Stimulated activated CD8-positive, alpha-beta memory T cell treated with anti-CD3 and anti-CD28 coated beads, Interleukin-15, amount 100 ng/mL, for 4 hours (primary cell): ENCODE measurements at places on chromosomes 12 and 14.

DNA sequence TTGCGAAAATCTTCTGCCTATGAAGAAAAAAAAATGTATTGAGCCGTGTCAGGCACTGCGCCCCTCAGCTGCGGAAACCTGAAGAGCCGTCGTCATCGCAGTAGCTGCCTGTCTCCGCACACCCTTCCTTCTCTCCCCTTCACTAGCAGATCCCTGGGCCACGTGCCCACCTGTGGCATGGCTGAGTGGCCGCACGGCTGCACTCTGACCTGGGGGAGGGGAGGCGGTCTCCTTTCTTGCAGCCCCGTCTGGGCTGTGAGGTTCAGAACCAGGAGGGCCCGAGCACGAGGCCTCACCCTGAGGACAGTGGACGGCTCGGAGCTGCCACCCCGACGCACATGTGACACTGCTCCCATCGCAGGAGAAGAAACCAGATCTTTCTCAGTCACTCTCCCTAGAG, 24.9 kb downstream of the PGAM5 start:
- no peak for DNase-seq

DNA sequence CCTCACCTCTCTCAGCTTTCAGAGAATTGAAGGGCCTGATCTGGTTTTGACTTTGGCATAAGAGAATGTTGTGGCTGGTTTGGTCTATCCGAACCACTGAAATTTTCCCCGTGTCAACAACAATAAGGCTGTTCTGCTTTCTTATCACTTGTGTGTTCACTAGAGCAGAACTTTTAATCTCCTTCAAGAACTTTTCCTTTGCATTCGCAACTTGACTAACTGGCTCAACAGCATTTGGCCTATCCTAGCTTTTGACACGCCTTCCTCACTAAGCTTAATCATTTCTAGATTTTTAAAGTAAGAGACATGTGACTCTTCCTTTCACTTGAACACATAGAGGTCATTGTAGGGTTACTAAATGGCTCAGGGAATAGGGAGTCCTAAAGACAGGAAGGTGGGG, 25.9 kb upstream of the EDDM3A start:
- DNase-seq: no peak

GRCh38 chr12:124620606-124621295, 53.3 kb upstream of the NCOR2 start:
- no peak for DNase-seq

- DNase-seq: no peak
Measured at GRCh38 chr12:117080661-117081144, 18.5 kb downstream of the TESC start.

DNA sequence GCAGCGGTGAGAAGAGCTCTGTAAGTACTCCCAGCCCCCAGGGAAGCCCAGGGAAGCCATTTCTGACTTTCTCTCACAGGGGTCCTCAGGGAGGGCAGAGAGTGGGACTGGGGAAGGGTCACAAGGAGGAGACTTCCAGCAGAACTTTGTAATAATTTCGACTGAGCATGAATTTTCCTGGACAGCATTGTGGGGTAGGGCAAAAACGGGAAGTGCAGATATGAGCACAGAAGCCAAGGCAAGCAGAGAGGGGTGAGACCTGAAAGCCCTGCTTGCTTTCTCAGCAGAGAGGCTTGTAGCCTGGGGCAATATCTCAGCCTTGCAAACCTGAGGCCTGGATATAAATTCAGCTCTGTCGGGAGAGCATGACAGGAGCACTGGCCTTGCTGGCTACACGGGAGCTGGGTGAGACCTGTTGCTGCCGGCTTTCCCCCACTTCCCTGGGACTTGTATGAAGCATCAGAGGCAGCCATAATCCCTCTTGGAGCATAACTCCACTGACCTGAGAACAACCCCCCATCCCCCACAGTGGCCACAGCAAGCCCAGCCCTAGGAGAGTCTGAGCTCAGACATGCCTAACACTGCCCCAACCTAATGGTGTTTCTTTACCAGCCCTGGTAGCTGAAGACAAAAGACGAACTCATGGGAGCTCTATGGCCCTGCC, 9.8 kb upstream of the IQSEC3 start:
- DNase-seq: no peak

- DNase-seq: no peak
Measured at GRCh38 chr14:35193161-35193560, 70.8 kb downstream of the PRORP start.

DNA sequence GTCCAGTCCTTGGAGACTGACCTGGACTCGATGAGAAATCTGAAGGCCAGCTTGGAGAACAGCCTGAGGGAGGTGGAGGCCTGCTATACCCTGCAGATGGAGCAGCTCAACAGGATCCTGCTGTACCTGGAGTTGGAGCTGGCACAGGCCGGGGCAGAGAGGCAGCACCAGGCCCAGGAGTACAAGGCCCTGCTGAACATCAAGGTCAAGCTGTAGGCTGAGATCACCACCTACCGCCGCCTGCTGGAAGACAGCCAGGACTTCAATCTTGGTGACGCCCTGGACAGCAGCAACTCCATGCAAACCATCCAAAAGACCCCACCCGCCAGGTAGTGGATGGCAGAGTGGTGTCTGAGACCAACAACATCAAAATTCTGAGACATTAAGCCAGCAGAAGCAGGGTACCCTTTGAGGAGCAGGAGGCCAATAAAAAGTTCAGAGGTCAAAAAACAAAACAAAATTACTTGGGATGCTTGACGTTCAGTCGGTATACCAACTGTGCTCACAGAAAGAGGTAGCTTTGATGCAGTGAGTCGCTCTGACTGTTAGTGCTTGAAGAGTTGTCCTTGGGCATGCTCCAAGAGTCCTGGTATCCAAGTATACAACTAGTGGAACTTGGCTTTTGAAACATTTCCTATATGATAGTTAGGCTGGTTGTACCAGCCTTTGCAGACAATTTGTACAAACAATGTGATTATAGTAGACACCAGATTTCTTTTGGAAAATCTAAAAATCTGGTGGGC, 4.8 kb downstream of the MED6 start:
- no peak for DNase-seq

- DNase-seq: no peak
Measured at GRCh38 chr14:84202486-84202885, 1327.5 kb upstream of the FLRT2 start.

DNA sequence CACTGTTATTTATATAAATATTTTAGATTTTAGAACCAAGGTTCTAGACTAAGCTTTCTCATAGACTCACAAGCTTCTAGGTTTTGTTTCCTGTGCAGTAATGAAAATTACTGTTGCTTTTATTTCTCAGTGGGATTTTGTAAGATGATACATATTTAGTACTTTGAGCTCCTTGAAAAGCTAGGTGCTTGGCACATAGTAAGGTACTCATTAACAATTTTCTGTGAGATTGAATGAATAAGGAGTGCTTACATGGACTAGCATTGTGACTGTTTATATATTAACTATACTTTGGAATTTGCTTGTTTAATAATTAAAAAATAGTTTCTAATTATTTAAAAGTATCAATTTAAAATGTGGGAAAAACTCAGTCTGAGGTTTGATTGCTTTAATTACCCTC, 85.7 kb downstream of the MIA2 start:
- no peak for DNase-seq

DNA sequence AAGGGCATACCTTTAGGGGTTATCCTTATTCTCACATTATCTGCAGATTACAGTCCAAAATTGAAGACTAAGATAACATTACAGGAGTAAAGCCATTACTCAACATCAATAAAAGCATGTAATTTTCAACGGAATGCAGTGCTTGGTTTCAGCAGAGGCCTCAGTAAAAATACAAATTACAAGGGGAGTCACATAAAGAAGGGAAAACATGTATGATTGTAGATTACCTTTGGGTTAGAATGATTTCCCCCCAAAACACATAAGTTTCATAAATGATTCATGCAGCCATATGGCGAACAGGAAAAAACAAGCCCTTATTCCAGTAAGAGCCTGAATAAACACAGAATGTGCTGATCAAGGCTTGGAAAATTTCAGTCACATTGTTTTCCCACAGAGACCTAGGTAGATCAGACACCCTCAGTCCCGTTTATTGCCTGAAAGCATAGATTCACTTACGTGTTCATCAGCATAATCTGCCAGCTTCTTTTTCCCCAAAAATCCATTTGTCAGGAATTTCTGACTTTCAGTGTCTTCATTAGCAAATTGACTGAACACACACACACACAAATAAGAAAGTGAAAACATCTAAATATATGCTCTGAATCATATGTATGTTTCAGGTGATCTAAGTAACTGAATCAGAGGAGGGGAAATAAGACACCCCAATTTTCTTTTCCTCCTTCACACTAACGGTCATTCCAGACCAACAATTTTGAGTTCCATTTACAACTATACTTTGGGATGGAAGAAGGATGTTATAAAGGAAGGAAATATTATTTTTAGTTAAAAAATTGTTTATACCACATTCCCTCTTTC, 37.5 kb downstream of the SLC38A4 start:
- DNase-seq: no peak

GRCh38 chr12:120115692-120116440, 687 bp downstream of the RAB35 start:
- DNase-seq: no peak

GRCh38 chr12:124508381-124509079, 58.9 kb downstream of the NCOR2 start:
- DNase-seq: no peak

DNA sequence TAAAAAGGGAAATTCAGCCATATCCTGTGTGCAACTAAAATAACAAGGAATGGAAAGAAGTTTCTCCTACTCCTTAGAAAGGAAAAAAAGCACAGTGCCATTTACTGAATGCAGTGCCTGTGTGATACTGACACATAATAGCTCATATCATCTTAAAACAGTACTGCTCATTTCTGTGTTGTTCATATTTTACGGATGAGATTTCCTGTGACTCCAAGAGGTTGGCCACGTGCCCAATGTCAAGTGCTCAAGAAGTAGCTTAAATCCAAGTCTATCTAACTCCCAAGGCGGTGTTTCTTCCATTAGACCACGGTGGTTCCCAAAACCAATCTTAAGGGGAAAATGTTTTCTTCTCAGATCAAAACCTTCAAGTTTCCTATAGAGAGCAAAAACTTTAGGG, 20.0 kb downstream of the MAP3K9 start:
- DNase-seq: no peak

DNA sequence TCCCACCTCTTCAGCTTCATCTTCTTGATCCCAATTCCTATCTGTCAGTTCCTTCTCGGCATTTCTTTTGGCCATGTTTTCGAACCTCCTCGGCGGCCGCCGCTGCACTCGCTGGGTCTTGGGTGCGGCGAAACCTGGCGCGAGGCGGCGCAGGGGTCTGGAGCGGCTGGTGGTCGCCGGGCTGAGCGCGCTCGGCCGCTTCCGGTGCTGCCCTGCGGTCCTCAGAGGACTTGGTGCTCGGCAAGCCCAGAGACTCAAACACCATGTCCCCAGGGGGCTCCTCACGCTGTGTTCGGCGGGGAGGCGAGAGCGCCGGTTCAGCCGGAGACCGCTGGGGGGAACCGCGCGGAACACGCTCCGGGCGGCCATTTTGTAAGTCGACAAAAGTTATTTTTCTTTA, 51.8 kb downstream of the PPP1R36 start:
- DNase-seq: no peak

- DNase-seq: no peak
Measured at GRCh38 chr12:6228535-6229223, 28.5 kb downstream of the CD9 start.

- DNase-seq: no peak
Measured at GRCh38 chr12:29160230-29160629, 11.2 kb downstream of the FAR2 start.

DNA sequence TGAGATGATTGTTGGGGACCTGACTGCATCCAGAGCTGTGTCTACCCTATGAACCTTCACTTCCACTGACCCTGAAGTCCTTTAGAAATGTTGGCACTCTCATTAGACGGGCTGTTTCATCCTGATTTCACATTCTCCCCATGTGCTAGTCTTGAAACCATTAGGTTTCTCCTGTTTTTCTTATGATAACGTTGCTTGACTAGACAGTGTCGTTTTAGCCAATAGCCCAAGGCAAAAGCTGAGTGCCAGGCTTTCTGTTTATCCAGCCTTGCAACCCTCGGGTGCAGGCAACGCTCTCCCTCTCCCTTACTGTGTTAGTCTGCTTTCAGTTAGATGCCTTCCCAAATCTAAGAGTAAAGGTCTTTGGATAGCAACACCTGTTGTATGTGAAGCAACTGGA, 30.1 kb downstream of the DACT1 start:
- DNase-seq: no peak

DNA sequence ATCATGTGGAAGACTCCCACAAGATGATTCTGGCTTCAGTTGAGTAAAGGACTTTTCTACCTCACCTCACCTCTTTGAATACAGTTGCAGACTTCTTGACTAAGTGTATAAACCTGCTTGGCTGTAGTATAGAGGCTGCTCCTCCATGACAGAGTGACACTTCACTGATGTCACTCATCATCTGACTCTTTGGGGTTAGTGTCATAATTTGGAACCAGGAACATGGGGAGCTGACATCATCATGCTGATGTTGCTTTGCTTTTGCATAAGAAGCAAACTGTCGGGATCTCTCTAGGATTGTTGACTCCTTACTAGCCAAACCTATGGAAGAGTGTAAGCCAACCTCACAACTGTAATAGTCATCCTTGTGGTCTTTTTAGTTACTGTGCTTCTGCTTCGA, 75.2 kb upstream of the PDZRN4 start:
- no peak for DNase-seq

- DNase-seq: no peak
Measured at GRCh38 chr12:65667932-65668331, 156.4 kb upstream of the HMGA2 start.

DNA sequence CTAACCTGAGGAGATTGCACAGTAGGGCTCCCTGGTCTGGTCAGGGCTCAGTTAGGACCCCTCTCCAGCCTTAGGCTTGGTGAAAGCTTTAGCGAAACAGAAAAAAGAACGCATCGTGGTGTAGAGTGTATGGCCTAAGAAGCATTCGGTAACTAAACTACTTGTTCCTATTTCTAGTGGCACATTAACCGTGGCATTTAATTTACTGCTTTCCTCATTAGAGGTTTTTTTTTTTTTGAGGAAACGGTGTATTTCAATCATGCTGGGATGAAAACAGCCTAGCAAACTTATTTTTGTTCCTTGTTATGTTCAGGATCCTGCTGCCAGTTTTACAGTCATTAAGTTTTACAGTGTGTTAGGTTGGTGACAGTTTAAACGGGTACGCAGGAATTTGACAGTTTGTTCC, 518 bp upstream of the OSBPL8 start:
- DNase-seq: no peak

DNA sequence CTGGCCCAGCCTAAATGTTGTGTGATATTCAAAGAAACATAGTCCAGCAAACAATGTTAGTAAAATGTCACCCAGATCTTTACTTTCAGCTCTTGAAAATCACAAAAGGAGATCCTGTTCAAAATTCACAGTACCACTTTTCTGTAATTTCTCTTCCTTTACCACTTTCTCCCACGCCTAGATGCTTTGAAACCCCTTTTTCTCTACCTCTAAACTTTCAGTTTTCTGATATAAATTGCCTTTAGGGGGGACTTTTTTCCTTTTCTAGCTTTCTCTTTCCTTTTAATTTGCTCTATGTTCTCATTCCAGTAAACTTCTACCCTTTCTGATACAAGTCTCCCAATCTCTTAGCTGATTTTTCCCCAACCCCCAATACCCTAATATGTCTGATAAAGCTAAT, 101.8 kb downstream of the LMO3 start:
- no peak for DNase-seq

DNA sequence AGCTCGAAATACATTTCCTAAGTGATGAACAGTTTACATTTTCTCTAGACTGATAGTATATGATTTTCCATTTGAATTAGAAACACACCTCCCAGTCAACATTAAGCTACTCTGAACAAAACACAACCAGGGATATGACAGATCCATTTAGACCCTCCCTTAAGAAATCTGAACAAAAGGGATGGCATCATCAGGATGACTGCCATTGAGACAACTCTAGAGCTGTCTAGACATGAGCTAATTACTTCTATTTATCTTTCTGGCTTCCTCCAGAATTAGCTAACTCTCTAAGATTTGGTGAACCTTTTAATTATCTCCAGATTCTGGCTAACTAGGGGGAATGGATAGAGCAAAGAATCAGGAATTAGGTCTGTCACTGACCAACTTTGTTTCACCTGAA, 92.9 kb upstream of the IGF1 start:
- no peak for DNase-seq
